ENCODE measurements at places on chromosomes 12 and 14.
A peak's percentile ranks its signal among the peaks of the same experiment; 100 is the strongest.

DNA sequence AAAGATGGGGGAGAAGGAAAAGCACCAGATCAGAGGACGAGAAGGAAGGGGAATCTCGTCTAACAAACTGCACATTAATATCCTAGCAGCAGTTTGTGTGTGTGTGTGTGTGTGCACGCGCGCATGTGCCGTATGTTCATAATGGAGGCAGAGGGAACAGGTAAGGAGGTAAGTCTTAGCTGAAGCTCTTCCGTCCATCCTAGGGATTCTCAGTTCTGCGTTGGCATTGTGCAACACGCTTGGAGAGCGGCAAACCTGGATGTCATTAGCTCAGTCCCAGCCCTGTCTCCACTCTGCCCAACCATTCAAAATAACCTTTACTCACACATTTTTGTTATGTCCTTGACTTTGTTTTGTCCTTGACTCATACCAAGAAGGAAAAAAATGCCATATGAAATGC lies 1.6 kb upstream of the C1R start:
- DNase-seq = no peak

GRCh38 chr12:54025499-54026405 lies 2.5 kb upstream of the HOXC6 start:
- DNase-seq = peak; percentile 40

- DNase-seq = peak; percentile 93
These were observed 30.9 kb upstream of the TUBA1C start for GRCh38 chr12:49233842-49234526.

DNA sequence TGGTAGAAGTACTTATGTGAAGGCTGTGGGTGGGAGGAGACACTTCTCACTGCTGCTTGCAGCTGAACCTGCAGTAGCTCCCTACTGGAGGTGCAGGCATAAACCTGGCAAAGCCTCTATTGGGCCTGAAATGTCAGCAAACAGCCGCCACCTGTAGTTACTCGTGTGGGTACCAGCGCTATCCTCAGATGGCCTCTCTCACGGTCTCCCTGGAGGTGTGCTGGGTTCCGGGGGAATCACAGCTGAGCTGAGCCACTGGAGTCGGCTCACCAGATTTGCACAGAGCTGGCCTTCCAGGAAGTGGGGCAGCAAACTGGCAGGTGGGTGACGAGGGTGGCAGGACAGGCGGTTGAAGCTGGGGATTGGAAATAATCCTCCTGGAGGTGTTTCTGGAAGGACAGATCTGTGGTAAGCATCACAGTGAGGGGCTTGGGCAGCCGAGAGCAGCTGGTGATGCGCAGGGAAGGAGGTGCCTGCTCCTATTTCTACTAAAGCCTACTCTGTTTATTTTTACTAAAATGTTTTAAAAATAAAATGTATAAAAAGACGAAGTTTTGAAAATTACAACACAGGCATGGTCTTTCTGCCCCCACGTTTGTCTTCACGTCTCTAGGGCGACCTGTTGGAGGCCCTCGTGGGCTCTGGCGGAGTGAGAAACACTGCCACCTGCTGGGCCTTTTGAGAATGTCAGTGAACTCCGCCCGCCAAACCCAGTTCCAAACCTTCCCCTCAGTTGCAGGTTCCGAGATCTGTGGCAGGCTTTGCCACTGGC lies 67.8 kb upstream of the PLEKHG3 start:
- peak; percentile 87 for DNase-seq

DNA sequence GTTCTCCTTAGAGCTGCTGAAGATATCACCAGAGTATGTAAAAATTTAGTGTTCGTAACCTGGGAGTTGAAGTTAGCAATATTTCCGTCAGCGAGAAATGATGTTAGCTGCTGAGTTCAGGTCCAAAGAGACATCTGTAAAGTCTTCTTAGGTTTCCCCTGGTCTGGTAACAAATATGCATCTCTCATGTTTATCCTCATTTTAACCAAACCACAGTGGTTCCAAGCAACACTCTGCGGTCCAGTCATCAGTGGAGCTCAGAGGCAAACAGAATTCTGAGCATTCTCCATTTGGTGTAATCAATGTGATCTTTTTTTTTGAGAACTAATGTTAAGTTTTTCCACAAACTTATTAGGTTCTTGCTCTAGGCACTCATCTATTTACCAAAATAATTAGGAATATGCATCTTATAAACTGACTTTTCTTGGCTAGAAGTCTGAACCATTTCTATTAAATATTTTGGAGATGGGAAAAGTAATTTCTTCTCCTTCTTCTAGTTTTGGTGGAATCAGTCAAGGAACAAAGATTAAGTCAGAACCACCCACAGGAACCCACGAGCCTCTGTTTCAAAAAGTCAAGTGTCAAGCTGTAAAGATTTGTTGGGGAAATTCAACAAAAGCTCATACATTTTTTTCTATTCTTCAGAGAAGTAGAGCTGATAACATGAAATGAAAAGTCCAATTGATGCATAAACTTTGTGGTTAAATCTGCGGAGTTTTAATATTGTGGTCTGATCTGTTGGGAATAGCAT lies 64.7 kb downstream of the IFNG start:
- no peak for DNase-seq

- peak; percentile 93 for DNase-seq
These were observed 1.1 kb upstream of the ACTR6 start for GRCh38 chr12:100199347-100200149.

GRCh38 chr12:110647631-110648040 lies 33.7 kb downstream of the TCTN1 start:
- no peak for DNase-seq

GRCh38 chr12:14959916-14960496 lies 1.4 kb downstream of the ARHGDIB start:
- DNase-seq = no peak

DNA sequence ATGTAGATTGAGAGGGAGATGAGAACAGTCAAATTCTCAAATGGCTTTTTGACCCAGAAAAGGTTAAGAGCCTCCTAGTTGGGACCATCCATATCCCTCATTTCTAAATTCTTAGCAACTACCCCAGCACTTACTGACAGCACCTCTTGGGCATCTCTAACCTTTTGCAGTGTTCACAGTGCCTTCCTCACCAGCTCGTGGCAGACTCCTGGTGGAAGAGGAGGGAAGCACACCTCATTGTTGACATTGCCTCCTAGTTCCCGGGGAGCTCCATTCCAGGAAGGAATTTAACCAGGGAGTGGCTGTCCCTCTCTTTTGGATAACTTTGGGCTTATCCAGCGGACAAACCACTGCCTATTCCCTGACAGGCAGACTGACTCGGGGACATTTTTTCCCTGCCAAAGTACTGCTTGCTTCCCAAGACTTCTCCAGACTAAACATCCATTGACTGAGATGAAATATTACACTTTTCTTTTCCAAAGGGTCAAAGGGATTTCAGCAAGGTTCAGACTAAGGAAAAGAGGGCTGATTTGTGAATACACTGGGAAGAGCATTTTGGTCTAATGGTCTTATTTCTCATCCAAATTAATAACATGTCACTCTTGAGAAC lies 9.0 kb upstream of the OR6J1 start:
- DNase-seq = peak; percentile 75

DNA sequence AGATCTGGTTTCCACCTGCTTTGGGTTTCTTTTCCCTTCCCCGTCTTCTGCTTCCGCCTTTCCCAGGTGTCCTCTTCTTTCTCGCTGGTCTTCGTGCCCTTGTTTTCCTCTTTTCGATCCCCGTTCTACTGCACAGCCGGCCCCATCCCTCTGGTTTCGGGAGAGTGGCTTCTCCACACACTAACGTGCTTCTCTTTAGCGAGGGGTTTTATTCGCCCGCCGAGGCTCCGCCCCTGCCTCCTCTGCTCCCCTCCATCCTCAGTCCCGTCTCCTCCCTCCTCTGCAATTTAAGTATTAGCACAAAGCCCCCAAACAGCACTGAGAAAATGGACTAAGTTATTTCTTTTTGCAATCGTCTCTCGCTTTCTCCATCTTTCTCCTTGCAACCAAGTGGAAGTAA lies at the start of gene SLC7A8:
SLC7A8 (minus strand) TSS at position 182 of the 400 bp plus-strand sequence. CDS start 746 bp downstream, outside the sequence.
- peak; percentile 50 for DNase-seq

DNA sequence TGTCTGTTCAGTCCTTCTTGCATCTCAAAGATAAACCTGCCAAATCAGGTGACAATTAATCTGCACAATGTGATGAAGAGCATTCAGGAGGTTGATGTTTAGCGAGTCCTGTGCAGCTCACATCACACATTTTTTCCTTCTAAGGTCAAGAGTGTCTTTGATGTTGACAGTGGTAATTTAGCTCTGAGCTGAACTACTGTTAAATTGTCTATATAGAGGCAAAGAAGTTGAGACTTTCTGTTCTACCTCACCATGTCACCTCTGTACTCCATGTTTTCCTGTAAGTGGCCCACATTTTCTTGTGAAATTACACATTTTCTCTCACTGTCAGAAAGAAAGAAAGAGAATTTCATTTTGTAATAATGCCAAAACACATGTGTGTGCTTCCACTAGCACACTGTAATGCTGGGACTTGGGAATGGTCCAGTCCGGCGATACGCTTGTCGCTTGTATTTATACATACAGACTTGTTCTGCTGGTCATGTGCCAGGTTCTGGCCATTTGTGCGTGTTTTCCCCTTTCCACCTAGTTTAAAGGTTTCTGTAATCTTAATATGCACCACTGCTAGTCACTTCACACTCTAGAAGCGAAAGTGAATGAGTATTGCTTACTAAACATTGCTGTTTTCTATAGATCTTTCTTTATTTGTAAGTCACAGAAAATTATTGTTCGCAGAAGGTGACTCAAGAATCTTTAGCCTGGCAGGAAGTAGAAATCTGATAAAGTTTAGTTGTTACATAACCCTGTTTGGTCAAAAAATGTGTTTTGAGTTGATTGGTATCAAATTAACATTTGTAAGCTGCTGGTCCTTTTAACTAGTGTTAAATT lies 328.9 kb downstream of the TMTC2 start:
- no peak for DNase-seq

GRCh38 chr12:121582583-121583333 lies 1.9 kb upstream of the KDM2B start:
- DNase-seq = no peak

GRCh38 chr12:68334132-68334531 lies 2.0 kb upstream of the MDM1 start:
- peak; percentile 77 for DNase-seq

- DNase-seq = peak; percentile 69
These were observed 772.5 kb downstream of the DIO2 start for GRCh38 chr14:79438696-79439342.

- DNase-seq = no peak
These were observed 246.6 kb downstream of the CHST11 start for GRCh38 chr12:104703372-104703771.

DNA sequence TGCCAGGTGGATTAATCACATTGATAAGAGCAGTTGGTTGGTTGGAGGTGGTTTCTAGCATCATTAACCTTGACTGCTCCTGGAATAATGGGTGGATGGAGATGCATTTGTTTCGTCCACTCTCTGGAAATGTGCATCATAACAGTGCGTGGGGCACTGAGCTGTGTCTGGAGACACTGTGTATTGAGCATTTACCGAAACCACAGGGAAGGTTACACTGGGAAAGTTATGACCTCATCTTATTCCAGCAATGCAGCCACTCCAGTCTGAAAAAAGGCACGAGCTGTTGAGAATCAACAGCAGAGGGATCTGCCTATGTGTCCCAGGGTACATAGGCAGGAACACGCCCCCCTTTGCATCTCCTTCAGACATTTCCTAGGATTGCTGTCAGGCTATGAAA lies 27.2 kb downstream of the RNFT2 start:
- DNase-seq = no peak

DNA sequence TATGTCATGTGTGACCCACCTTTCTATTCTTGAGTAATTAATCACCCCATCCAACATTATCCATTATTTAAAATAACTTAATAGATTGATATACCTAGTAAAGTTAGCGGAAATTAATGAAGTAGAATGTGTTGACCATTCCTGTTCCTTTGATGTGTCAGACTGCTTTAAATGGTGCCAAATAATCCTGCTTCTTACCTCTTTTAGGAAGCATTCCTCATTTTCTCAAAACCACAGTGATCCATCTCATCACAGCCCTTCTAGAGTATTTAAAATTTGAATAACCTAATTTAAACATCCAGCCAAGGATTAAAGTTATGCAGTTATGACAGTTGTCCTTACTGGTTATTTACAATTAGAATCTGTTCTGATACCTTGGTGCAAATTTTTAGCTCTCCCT lies 6.9 kb downstream of the MGAT4C start:
- no peak for DNase-seq

GRCh38 chr12:108457734-108458361 lies 57.2 kb upstream of the FICD start:
- DNase-seq = no peak

DNA sequence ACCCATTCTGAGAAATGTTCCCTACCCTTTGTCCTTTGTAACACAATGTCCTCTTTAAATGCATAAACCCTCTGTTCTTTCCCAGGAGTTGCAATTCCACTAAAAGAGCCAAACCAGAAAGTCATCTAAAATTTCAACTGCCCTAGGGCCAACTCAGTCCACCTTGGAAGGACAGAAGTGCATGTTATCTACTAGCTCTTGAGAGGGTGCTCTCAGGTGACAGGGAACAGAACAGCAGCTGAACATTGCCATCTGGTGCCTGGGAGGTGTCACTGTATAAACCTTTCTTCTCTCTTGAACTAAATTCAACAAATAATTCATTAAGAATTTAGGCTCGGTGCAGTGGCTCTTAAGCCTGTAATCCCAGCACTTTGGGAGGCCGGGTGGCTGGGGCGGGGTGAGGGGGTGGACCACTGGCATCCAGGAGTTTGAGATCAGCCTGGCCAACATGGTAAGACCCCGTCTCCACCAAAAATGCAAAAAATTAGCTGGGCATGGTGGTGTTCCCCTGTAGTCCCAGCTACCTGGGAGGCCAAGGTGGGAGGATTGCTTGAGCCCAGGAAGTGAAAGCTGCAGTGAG lies 10.3 kb upstream of the FERMT2 start:
- peak; percentile 72 for DNase-seq

DNA sequence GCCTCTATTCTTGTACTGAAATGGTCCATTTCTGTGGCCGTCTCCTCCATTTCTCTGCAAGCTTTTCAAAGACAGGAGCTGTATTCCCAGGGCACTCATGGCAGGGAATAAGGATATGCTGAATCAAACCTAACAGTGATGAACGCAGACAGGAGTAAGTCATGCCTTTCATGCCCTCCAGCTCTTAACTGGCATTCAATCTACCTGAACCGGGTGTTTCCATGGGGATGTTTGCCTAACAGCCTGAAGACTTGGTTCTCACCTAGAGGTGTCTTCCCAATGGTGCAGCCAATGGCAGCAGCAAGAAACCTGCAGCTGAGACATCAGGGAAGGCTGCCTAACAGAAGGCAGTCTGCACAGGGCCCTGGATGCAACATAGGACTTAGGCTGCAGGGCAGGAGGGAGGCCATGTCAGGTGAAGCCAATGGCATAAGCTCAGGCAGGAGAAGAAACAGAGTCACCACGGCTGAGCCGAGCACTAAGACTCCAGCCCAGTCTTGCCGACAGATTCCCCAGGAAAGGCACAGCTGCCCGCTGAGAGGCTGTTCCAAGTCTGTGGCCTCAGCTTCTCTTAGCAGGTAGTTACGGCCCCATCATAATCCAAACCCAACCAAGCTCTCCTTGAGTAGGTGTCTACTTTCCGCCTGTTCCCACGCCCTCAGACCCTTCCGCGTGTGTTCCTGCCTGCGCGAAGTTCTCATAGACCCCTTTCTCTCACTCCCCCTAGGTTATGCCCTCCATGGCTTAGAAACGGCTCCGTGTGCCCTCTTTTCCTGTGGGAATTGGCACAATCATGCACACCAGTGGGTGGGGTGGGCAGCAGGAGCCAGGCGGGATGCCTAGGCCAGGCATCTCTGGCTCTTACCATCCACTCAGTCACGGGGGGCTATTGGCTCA lies 44.1 kb downstream of the VWF start:
- DNase-seq = peak; percentile 14

- DNase-seq = no peak
These were observed 226.1 kb downstream of the CHST11 start for GRCh38 chr12:104682790-104683279.

GRCh38 chr14:91084516-91084915 lies 24.1 kb upstream of the RPS6KA5 start:
- no peak for DNase-seq
